ENCODE measurements at places on chromosomes 1 and 21. TPM values are rescaled to one million over a fixed set of nuclear protein-coding genes. Genes with fewer than 3 reads are reported as not detected.
A peak's percentile ranks its signal among the peaks of the same experiment; 100 is the strongest.

DNA sequence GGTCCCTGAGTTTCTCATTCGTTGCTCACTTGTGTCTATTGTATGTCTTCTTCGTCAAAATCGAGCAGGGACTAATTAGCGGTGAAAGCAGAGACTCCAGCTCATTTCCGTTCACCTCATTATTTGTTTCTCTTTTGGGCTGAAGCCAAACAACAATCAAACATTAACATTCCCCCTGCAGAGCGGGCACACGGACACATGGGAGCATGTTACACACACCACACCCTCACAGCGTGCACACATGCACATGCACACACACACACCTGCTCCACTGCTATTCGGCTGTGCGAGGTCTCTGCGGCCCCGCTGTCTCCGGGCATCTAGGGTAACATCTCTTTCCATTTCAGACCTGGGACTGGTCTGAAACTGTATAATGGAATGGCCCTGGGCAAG is 58.5 kb upstream of the LRRC8D start:
- no peak for DNase-seq

The VWA5B1 gene
- total RNA-seq: under 0.01 TPM

GRCh38 chr1:187477103-187477502 is 648.4 kb downstream of the PLA2G4A start:
- no peak for DNase-seq

DNA sequence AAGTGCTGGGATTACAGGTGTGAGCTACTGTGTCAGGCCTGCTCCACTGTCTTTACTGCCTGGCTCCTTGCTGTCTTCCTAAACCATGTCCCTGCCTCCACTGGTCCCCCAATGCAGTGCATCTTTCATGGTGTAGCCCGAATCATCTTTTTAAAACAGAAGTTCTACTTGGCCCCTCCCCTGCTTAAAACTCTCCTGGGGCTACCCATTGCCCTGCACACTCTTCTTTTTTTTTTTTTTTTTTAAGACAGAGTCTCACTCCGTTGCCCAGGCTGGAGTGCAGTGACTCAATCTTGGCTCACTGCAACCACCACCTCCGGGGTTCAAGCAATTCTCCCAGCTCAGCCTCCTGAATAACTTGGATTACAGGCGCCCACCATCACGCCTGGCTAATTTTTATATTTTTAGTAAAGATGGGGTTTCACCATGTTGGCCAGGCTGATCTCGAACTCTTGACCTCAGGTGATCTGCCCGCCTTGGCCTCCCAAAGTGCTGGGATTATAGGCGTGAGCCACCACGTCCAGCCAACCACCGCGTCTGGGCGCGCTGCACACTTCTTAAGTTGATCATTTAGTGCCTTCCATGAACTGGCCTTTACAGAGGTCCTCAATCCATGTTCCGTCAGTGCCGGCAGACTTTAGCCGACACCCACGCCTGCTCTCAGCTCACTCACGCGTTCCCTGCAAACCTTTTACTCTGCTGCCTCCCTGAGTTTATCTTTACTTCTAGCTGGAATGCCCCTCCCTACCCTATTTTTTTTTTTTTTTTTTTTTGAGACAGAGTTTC is 2.4 kb downstream of the FCN3 start:
- no peak for DNase-seq

GRCh38 chr1:156065212-156065611 is 4.3 kb downstream of the RAB25 start:
- no peak for DNase-seq

The TESK2 gene
- 0.82 TPM for total RNA-seq

GRCh38 chr21:33374080-33374449 is 29.1 kb upstream of the IFNGR2 start:
- DNase-seq: no peak

DNA sequence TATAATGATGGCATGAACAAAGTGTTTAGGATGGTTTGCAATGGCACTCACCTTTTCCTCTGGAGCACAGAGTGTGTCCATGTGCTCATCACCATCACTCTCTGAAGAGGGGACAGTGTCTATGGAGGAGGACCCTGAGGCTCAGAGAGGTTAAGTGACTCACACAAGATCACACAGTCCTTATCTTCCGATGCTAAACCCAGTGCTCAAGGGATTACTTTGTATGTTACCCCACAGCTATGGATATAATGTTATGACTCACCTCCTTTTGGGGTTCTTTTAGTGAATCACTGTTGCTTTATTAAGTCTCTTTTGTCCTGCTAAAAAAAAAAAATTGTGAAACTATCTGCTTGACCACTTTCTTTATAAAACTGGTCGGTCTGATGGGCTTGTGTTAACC is 67.6 kb downstream of the TENT5C start:
- no peak for DNase-seq

The GCSAML gene
- total RNA-seq: 0.41 TPM

DNA sequence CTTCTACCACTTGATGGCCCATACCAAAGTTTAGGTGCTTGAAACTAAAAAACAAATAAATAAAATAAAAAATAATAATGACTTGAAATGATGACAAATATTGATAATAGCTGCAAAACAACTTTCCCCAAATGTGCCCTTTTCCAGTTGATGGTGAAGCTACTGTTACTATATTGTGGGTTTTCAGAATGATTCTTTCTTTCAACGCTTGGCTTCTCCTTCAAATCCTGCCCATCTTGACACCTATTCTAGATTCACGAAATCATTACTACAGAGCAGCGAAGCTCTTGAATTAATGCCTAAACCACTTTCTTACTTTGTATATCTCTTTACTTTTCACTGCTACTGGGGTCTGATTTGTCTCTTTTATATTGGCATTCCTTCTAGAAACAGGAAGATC is 9.2 kb upstream of the C1orf141 start:
- DNase-seq: no peak

DNA sequence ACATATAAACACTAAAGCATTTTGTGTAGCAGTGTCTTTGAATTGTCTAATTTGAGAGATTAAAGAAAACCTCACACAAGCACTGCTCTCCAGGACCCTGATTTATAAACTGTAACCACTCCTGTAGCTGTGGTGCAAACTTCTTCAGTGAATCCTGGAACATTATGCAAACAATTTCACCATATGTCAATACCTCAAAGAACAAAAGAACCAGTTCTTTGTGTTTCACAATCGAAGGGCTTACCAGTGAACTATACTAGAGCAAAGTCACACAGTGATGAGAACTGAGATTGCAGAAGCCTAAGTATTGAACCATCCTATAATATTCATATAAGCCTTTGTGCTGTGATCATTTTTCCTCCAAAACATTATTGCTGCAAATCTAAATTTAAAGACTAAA is 21.5 kb downstream of the DPH5 start:
- no peak for DNase-seq

GRCh38 chr1:110312188-110313121 is 26.7 kb upstream of the RBM15 start:
- peak; percentile 35 for DNase-seq

The AMPD1 gene
- not detected for total RNA-seq

DNA sequence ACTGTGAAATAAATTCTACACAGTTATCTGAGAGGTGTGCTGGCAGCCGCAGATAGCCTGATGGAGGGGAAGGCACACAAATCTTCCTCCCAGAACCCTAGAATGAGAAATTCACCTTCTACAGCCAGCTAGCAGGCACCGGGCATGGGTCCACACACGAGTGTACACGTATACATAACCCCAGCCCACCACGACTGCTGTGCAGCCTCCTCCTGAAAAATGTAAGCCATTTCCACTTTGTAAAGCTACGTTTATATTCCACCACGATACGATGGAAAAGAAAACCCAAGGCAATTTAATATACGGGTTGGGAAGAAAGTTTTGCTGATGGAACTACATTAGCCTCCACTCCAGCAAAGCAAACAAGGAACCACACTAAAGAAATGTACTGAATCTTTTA is 1.8 kb downstream of the BTG3 start:
- DNase-seq: no peak

- no peak for DNase-seq
Observed at GRCh38 chr1:229947968-229948367, 119.1 kb upstream of the GALNT2 start.

DNA sequence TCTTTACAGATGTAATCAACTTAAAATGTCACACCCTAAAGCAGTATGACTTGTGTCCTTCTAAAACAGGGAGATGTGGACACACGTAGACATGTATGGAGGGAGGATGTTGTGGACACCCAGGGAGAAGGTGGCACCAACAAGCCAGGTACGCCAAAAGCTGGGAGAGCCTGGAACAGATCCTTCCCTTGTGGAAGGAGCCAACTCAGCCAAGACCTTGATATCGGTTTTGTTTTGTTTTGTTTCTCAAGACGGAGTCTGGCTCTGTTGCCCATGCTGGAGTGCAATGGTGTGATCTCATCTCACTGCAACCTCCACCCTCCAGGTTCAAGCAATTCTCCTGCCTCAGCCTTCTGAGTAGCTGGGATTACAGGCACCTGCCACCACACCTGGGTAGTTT is 45.6 kb downstream of the CHAF1B start:
- DNase-seq: no peak

DNA sequence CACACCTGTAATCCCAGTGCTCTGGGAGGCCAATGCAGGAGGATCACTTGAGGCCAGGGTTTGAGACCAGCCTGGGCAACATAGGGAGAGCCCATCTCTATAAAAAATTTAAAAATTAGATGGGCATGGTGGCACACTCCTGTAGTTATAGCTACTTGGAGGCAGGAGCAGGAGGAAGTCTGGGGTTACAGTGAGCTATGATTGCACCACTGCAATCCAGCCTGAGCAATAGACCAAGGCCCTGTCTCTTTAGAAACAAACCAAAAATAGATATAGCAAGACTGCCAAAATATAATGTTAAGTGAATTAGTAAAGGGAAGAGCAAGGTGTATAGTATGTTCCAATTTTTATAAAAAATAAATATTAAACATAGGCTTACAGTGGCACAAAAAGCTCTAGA is 28.8 kb downstream of the PLEKHO1 start:
- DNase-seq: no peak

The ELOA gene
- 24.5 TPM for total RNA-seq

DNA sequence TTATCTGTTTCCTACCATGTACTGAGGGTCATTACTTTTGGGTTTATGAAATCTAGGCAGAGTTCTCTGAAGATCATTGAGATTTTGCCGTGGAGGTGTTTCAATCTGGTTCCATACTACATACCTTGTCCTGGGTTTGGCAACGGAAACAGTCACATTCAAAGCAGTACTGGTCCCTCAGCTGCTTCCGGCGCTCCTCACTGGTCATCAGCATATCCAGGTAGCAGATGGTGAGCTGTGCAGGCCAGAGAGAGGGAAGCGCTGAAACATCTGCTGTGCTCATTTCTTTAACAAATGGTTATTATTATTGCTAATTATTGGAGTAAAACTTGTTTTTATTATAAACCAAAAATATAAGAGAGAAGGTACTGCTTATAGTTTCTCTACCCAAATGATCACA is 591.7 kb downstream of the SMYD3 start:
- no peak for DNase-seq

The OLFM3 gene
- total RNA-seq: 28.9 TPM

GRCh38 chr1:180854001-180854400 is 58.7 kb upstream of the KIAA1614 start:
- DNase-seq: no peak

- DNase-seq: no peak
Observed at GRCh38 chr21:36916718-36917117, 49.8 kb downstream of the HLCS start.

The FMN2 gene
- total RNA-seq: 60.7 TPM

DNA sequence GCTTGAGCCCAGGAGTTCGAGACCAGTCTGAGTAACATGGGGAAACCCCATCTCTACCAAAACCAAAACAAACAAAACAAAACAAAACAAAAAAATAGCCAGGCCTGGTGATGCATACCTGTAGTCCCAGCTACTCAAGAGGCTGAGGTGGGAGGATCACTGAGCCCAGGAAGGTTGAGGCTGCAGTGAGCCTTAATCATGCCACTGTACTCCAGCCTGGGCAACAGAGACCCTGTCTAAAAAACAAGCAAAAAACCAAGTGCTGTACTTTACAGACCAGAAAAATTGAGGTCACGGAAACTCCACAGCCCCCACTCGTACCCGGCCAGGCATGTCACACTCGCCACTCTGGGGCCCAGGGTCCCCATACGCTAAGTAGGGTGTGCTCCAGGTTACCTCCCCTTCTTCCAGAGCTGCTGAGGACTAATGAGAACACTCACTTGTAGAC is 22.9 kb downstream of the ATP2B4 start:
- DNase-seq: no peak

GRCh38 chr1:27258598-27258997 is 24.2 kb downstream of the WDTC1 start:
- DNase-seq: no peak

- DNase-seq: no peak
Observed at GRCh38 chr1:99170516-99170915, 93.8 kb upstream of the PLPPR4 start.

DNA sequence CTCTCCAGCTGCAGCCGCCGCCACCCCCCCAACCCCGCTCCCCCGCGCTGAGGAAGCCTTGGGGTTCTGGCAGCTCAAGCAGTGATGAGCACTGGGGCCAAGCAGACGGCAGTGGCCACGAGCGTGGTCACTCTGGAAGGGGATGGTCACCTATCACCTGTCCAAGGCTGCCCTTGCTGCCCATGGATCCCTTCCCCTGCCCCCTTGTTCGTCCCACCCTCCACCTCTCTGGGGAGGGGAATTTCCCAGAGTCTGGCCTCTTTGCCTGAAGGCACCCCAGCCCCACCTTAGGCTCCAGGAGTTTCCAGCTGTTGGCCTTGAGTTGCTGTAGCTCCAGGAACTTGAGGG is 7.2 kb upstream of the SMIM12 start:
- DNase-seq: no peak

- peak; percentile 64 for DNase-seq
Observed at GRCh38 chr1:42146626-42147320, 6.4 kb upstream of the GUCA2B start.

GRCh38 chr1:198494658-198495103 is 45.8 kb downstream of the ATP6V1G3 start:
- no peak for DNase-seq

The HHIPL2 gene
- total RNA-seq: 0.82 TPM

DNA sequence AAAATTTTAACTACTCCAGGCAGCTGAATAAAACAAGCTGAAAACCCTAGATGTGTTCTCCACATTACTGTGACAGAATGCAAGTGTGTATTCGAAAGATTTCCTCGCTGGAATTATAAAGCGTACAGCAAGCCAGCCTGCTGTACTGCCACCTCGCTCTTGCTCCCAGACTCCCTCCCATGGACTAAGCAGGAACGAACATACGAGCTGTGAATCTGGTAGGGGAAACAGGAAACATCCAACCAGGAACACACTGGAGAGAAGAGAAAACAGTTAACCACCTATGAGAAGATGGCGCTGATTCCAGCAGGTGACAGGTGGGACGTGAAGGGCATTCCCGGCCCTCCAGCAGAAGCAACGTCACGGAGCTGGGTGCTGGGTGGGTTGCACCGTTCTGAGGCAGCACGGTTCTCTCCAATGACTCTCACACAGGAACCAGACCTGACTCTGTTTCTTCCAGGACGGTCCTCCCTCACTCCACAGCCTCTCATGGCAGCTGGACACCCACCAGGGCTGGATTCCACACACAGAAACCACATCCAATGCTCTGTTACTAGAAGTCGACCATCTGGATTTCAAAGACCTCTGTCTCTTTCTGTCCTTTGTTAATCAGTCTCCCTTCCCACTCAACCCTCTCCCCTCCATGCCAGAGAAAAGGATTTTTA is 219.2 kb downstream of the RERE start:
- DNase-seq: peak; percentile 13
